ENCODE measurements at places on chromosomes 5 and 9.

- DNase-seq = no peak
Measured at GRCh38 chr9:136996361-136997292, at the start of gene CLIC3. Gene CLIC3 (minus strand): TSS chr9:136996568. CDS start chr9:136996543, 25 bp downstream.

- DNase-seq = no peak
Measured at GRCh38 chr9:134575103-134575900, 66.3 kb upstream of the COL5A1 start.

DNA sequence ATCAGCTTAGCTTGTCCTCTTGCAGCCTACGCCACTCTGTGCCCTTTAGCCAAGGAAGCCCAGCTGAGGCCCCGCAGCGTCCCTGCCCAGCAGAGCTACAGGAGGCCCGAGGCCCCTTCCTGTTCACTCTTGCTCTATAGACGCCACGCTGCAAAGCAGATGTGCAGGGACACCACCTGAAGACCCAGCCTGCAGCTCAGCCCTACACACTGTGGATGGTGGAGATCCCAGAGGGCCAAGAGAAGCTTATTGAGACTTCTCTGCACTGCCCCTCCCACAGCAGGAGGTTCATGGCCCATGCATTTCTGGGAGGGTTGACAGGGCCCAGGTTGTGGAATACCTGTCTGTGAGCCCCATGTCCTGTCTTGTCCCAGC, 33.6 kb downstream of the IRF1 start:
- no peak for DNase-seq

DNA sequence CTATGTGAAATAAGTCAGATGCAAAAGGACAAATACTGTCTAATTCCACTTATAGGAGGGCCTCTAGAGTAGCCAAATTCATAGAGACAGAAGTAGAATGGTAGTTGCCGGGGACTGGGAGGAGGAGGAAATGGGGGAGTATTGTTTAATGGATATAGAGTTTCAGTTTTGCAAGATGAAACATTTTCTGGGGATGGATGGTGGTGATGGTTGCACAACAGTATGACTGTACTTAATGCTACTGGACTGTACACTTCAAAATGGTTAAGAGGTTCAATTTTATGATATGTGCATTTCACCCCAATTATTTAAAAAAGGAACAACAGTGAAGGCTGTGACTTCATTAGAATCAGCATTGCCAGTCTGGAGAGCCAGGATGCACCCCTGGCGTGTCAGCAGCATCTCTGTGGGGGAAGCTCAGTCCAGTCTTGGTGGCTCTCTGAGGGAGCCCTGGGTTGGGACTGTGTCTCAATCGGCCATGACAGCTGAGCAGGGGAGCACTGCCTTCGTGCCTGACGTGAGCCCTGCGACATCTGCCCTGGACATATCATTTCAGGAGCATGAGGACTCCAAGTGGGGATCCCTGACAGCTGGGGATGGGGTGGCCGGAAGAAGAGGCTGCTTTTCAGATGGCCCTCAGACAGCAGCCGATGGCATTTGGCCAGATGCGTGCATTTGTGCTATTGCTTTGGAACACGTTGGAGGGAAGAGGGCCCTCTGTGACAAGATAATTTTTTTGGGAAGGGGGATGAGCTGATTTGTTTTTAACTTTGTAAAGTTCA, 130.8 kb upstream of the STC2 start:
- DNase-seq = no peak

DNA sequence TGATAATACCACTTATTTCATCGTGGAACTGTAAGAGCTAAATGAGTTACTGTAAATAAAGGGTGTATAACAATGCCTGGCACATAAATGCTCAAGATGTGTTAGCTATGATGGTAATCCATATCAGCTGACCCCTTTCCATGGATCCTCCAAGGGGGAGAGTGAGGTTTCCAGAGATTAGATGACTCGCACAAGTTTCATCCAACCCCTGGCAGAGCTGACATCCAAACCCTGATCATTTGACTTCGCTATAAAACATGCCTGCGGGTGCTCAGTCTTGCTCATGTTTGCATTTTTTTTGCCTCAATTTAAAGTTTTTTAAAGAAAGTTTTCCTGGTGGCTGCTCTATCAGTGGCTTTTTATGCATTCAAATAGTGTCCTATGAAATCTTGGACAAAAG, 145.7 kb upstream of the SMIM23 start:
- DNase-seq = no peak

DNA sequence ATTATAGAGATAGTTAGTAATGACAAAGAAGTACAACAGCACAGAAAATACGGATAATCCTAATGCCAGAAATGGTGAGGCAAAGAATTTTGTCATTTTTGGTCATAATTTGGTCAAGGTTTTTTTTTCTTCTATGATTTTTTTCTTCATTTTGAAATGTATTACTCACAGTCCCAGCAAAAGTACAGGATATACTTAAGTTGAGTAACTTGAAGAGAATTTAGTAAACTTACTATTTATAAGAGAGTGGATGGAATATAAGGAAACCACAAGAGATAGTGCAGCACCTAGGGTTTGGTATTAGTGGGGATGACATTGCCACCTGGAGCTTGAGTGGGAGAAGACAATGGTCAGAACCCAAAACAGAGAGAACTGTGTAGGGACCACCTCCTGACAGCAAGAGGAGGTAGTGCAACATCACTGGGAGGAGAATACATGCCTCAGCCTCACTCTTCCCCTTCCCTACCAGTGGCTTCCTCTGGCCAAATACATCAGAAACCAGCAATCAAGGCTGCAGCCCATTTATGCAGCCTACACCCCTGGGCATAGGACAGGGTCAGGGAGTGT, 434.5 kb upstream of the TRPC7 start:
- DNase-seq = no peak

DNA sequence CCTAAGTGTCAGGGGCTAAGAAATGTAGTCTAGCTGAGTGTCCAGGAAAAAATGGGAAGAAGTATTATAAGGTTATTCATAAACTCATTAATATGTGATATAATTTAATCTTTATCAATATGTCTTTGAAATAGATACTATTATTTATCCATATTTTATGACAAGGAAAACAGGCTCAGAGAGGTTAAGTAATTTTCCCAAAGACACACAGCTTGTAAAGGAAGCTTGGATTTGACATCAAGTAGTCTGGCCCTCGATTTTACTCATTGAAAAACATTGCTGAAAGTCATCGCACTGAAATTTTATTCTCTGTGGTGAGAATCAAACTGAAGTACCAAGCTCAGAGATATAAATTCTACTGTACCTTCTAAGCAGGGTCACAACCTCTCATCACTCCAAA, 276.9 kb downstream of the MSX2 start:
- DNase-seq = no peak

DNA sequence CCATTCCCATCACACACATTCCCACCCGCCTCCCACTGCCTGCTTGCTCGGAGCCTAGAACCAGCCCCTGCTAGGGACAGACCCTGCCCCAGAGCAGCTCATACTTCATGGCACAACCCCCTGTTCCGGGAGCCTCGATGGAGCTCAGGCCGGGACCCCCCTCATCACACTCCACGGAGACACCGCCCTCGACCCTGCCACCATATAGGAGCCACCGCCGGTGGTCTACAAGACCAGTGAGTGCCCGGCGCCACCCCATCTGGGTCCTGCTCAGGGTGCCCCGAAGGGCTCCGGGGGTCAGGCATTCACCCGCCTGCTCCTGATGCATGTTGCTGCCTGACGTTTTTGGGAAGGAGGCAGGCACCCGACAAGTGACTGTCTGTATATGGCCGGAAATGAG, 65.5 kb upstream of the RXRA start:
- no peak for DNase-seq

- no peak for DNase-seq
Measured at GRCh38 chr9:14245901-14246525, 67.9 kb downstream of the NFIB start.

- no peak for DNase-seq
Measured at GRCh38 chr9:87392086-87392485, 105.6 kb upstream of the DAPK1 start.

DNA sequence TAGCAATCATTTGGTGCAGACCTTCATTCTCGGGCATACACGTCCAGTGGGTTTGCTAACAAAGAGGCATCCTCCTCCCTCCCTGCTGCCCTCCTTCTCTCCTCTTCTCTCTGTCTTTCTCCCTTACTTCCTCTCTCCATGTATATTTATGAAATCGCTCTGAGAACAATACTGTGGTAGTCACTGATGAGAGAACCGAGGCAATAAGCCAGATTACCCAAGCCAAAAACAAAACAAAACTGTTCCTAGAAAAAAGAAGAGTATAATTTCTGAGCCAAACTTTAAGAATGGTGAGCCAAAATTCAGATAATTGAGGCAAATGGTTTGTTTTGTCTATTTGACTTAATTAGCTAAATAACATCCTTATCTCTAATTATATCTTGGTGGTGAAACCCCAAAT, 15.8 kb upstream of the HMHB1 start:
- DNase-seq = no peak

- no peak for DNase-seq
Measured at GRCh38 chr5:112412346-112412745, 6.7 kb downstream of the EPB41L4A start.

- no peak for DNase-seq
Measured at GRCh38 chr5:79886456-79886855, 104.6 kb downstream of the MTX3 start.

DNA sequence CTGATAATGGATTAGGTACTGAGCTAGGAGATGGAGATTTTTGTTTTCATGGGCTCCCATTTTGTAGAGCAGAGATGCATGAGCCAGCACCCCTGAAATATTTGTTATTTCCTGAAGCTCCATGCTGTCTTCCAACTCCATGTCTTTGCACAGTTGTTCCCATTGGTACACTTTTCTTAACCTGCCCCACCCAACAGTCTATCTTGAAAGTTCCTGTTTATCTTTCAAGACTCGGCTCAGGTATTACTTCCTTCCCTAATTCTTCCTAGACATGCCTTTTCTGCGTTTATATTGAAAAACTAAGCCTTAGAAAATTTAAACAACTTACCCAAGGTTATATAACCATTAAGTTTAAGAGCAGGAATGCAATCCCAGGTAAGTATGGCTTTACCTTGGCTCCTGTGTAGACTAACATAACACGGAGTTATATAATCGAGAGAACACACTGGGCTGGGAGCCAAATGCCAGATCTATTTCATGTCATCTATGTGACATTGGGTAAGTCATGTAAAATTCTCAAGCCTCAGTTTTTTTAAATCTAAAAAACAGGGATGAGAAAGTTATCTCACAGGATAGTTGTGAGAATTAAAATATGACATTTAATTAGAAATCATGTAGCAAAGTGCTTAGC, 67.4 kb downstream of the LIX1 start:
- DNase-seq = no peak

DNA sequence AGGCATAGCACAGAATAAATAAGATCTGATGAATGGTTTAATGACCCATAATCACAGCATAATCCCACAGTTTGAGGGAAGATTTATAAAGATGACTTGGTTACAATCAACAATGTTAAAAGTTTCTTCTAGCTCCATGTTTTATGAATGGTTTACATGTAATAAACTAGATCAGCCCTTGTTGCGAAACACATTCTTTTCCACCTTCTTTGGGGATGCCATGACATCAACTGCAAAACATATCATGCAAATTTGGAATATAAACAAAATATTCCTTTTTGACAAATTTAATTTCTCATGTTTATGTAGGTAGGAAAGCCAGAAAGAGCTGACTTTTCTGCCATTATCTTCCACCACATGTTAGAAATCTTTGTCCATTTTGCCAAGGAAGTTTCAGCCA, 979.5 kb downstream of the MAT2B start:
- DNase-seq = no peak

GRCh38 chr9:127915801-127916719, 781 bp downstream of the ST6GALNAC4 start:
- peak; percentile 69 for DNase-seq

- DNase-seq = no peak
Measured at GRCh38 chr9:123265833-123266232, 2.6 kb downstream of the STRBP start.

DNA sequence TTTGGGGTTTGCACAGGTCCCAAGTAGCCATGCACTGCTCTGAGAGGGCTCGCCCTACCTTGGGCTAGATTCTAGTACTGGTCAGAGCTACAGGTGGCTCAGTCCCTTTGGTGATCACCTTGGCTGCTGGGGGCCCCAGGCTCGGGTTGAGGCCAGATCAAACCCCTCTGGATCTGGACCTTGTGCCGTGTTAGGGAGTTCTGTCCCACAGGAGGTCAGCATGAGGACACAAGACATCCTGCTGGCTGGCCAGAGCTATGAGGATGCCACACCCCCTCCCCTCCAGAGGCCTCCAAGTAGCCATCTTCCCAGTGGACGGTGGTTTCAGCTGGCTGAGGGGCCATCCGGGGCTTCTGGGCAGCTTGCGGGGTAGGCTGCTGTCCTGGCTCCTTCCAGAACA, 10.6 kb downstream of the CDK20 start:
- no peak for DNase-seq

DNA sequence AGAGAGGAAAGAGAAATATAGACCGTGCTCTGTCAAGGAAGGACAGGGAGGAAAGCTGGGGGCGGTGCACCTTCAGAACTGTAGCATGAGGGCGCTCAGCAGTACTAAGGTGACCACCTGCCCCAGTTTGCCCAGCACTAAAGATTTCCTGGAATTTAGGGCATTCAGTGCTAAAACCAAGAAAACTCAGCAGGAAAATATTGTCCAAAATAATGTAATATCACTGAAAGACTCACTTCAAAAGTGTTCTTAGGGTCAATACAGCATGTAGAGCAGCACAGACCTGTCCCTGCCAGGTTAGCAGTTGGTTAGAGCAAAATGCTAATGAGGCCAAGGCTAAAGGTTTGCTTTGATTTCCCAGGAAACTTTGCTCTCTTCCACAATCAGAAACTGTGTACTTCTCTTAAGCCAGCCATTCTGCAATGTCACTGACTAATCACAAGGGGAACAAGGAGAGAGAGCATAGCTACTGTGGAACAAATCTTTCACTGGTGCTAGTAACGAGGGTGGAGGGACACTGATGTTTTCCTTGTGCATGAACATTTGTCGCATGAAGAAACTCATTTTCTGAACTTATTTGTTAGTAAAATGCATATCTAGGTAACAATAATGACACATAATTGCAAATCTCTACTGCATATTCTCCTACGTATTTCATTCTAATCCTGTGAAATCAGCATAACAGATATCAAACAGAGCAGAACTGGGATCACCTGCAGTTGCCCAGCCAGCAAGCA, 53.0 kb upstream of the GRAMD2B start:
- no peak for DNase-seq

GRCh38 chr5:106587-106986, 14.6 kb downstream of the PLEKHG4B start:
- no peak for DNase-seq

- DNase-seq = no peak
Measured at GRCh38 chr9:127613583-127613954, 1.5 kb downstream of the STXBP1 start.

DNA sequence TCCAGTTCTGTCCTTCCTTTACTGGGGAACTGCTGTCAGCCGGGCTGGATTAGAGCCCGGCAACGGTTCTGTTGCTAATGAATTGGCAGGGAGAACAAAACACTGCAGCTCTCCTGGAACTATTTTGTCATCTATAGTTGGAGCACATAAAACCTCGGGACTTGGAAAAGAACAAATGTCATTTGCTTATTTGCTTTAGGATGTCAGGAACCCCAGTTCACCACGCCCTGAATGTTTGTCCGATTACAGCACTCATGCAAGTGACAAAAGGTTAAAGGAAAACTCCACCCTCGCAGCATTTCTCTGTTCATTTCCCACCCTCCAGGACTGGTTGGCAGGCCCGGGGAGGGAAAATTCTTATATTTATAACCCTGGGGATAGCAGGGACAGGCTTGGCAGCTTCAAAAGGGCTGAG, 66.4 kb upstream of the PLPP1 start:
- peak; percentile 36 for DNase-seq

All from NCI-H2081 (cell line).